DMS79 treated with DMSO at 0.1 percent for 48 hours (cell line): ENCODE measurements at places on chromosomes 12 and 14.

GRCh38 chr12:121804417-121805111, 755 bp downstream of the SETD1B start:
- no peak for DNase-seq

GRCh38 chr14:58082491-58083098, 69.4 kb downstream of the ARMH4 start:
- DNase-seq = no peak

GRCh38 chr12:30529489-30530269, 166.0 kb downstream of the IPO8 start:
- no peak for DNase-seq

DNA sequence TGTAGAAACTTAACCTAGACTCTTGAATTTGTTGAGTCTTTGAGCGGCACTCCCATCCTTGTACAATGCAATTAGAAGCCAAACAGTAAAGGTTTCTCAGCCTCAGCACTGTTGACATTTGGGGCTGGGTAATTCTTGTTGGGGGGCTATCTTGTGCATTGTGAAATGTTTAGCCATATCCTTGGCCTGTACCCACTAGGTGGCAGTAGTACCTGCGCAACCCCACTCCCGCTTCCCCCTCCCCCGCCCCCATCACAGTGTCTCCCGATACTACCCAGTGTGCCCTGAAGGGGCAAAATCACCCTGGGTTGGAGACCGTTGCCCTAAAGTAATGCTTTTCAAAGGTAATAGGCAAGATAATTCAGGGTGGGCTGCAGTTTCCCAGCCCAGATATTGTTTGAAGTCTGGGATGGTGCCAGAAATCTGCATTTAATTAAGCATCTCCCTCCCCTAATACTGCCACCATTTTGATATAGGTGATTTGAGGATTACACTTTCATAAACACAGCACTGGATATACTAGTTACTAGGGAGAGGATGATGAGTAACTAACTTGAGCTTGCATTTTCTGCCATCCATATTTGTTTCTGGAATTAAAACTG, 1.8 kb downstream of the COX6A1 start:
- peak; percentile 35 for DNase-seq

DNA sequence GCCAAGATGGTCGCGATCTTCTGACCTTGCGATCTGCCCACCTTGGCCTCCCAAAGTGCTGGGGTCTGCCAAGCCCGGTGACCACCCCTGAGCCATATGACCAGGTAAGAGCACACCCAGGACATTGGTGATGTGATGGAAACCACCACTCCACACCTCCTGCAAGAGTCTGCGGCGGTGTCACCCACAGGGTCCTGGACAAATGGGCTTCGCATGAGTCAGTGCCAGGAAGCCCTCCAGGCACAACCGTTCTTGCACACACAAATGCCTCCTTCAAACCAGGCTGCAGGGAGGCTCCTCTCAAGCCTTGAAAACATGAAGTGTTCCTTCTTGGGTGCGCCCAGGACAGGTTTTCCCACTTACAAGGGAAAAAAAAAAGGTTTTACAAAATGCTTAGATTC, 16.6 kb downstream of the PITPNM2 start:
- DNase-seq = peak; percentile 87

GRCh38 chr12:121582583-121583333, 1.9 kb upstream of the KDM2B start:
- DNase-seq = no peak
